ENCODE measurements at places on chromosomes 2 and 18.
A peak's percentile ranks its signal among the peaks of the same experiment; 100 is the strongest.

DNA sequence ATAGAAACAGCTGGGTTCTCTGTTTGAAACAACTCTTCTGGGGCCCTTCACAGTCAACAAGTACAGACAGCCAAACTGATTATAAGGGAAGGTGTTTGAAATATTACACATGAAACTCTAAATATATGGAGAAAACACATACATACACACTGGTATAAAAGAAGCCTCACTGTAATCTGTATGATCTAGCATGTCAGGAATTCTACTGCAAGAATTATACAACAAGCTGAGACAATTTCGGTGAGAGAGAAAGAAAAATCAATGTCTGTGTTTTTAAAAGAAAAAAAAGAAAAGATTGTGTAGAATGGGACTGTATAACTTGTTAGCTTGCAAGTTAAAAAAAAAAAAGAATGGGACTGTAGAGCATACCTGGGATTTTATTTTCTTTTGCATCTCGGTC is 26.3 kb downstream of the IRS1 start:
- no peak for DNase-seq

- no peak for DNase-seq
Observed at GRCh38 chr2:71608034-71608433, 154.7 kb downstream of the DYSF start.

GRCh38 chr18:28134774-28135173 is 42.2 kb downstream of the CDH2 start:
- DNase-seq = no peak

- DNase-seq = peak; percentile 63
Observed at GRCh38 chr18:79402977-79403722, 7.4 kb downstream of the NFATC1 start.

DNA sequence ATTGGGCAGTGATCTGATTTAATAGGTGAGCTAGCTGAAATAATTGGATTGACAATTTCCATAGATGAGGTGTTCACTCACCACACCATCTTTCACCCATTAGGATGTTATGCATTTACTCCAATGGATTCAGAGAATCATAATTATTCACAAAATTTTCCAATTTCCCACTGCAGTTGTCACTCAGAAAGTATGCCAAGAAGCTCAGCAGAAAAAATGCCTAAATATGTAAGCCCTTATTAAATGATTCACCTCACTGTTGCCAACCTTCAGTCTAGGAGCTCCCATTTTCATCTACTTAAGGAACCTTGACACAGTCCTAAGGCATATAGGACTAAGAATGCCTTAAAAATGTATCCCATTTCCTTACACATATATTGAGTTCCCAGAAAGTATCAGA is 94.3 kb downstream of the MBD2 start:
- DNase-seq = no peak

- DNase-seq = no peak
Observed at GRCh38 chr2:204850581-204850980, 305.3 kb downstream of the PARD3B start.

DNA sequence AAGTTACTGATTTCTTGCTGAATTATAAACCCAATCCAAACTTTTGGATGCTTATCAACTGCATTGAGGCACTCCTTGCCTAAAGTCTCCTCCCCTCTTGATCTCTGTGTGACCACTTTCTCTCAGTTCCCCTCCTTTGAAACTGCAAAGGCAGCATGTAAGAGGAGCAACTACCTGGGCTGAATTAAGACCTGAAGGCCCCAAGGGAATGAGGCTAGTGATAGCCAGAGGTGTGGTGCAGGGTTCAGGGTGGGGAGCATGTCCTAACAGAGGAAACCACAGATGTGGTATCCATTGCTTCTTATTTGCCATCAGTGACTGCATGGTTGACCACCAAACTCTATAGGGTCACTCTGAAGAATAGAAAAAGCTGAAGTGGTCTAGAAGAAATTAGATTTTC is 557.9 kb downstream of the TNS1 start:
- no peak for DNase-seq

GRCh38 chr2:69689466-69689865 is 45.9 kb upstream of the AAK1 start:
- DNase-seq = peak; percentile 17

- no peak for DNase-seq
Observed at GRCh38 chr2:230640540-230641011, 72.1 kb upstream of the CAB39 start.

GRCh38 chr2:107258531-107259407 is 372.8 kb upstream of the ST6GAL2 start:
- DNase-seq = no peak

GRCh38 chr18:42196651-42197050 is 241.6 kb downstream of the PIK3C3 start:
- DNase-seq = no peak

GRCh38 chr2:119202610-119203310 is 20.9 kb upstream of the STEAP3 start:
- no peak for DNase-seq

- DNase-seq = no peak
Observed at GRCh38 chr2:124547700-124548099, 522.6 kb downstream of the CNTNAP5 start.

- DNase-seq = no peak
Observed at GRCh38 chr18:56358608-56359280, 279.6 kb downstream of the TXNL1 start.

DNA sequence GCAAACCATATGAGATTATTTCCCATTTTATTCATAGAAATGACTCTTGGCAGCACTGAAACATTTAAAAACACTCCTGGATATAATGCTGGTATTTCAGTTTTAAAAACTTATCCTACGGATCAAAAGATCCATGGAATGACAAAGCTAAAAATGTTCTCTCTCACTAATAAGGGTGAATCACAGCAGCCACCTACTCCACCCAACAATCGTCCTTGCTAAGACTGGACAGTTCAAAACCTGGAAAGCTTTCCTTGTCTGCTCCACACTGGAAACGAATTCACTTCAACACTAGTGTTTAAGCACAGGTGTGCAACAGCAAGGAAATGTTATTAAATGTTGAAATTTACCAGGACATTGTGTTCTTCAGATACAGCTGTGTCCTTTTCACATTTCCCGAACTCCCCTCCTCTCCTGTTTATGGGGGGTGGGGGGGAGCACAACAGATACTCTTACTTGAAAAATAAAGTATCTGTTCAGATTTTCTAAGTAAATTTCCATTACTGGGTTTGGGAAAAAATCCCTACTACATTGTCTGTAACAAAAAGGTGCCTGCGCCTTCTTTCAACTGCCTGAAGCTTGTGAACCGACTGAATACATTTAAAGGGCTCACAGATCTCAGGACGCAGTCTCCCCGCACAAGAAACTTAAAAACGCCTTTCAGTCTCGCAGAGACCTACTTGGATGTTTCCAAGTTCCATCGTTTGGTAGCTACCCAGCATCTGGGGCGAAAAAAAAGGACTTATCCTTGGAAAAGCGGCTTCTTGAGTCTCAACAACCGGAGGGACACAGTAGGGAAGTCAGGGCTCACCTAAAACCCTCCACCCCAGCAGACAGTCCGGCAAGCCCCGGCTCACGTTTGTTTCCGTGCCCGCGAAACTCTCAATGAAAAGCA is 1.3 kb downstream of the YWHAQ start:
- DNase-seq = no peak

- no peak for DNase-seq
Observed at GRCh38 chr18:63801343-63801742, 26.1 kb downstream of the SERPINB7 start.

- no peak for DNase-seq
Observed at GRCh38 chr2:191696966-191697365, 19.0 kb downstream of the NABP1 start.

- no peak for DNase-seq
Observed at GRCh38 chr2:197805715-197806633, 1.6 kb downstream of the PLCL1 start.

DNA sequence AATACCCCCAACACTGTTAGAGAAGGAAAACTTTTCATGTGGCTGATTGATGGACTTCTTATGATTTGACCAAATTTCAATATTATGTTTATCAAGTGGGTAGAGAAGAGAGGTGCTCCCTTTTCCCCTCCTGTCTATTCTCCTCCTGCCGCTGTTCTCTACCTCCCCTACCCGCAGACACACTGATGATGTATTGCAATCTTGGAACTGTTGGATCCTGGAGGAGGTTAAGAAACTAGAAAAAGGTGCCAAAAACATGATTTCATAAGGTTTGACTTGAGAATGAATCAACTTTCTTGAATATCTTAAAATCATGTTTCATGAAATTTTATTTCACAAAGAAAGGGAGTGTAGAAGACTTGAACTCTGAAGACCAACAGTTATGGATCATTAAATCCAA is 125.8 kb downstream of the MEIS1 start:
- DNase-seq = no peak
